Anterior cingulate cortex (tissue), 58 donors: ENCODE measurements at places on chromosomes 4 and X.

GRCh38 chr4:109075621-109076020, 226.8 kb downstream of the COL25A1 start:
- DNase-seq = no peak

DNA sequence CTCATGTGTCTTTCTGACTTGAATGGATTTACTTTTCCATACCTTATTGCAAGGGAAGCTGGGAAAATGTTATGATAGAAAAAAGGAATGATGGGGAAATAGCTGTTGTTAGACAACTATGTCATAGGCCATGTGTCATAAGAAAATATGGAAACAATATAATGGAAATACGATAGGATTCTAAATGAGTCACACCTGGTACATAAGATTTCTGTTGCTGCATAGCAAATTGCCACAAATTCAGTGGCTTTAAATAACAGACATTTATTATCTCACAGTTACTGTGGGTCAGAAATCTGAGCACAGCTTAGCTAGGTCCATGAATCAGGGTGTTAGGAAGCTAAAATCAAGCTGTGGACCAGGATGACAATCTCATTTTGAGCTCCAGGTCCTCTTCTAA, 44.6 kb upstream of the ANKRD50 start:
- no peak for DNase-seq

DNA sequence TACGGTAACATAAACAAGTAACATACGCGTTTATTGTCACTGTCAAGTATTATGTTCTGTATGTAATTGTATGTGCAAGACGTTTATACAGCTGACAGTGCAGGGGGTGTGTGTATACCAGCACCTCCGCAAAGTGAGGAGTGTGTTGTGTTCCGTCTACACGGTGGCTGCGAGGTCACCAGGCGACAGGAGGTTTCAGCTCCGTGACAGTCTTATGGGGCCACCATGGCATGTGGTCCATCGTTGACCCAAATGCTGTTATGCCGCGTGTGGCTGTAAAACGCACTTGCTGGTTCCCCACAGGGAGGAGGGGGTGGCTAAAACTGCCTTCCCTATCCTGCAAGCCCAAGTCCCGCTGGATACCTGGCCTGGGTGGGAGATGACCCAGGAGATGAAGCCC, 25.0 kb downstream of the NSG1 start:
- DNase-seq = no peak

DNA sequence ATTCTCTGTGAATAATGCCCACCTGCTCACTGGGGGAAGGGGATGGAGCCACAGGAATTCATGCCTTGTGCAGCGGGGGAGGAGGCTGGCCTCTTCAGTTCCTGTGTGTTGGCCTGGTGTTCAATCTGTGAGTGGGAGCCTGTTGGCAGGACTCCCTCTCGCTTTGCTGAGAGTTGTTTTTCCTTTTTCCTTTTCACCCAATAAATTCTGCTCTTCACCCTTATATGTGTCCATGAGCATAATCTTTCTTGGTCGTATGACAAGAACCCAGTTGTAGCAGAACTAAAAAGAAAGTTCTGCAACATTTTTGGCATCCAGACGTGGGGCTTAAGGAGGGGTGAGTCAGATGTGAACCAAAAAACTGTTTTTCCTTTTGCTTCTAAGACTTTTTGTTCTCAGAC, 235.2 kb upstream of the HDX start:
- no peak for DNase-seq

- DNase-seq = no peak
These were observed 2.7 kb downstream of the SHOX start for GRCh38 chrX:633043-633984.

GRCh38 chr4:25367004-25367621, 9.9 kb upstream of the ANAPC4 start:
- no peak for DNase-seq

DNA sequence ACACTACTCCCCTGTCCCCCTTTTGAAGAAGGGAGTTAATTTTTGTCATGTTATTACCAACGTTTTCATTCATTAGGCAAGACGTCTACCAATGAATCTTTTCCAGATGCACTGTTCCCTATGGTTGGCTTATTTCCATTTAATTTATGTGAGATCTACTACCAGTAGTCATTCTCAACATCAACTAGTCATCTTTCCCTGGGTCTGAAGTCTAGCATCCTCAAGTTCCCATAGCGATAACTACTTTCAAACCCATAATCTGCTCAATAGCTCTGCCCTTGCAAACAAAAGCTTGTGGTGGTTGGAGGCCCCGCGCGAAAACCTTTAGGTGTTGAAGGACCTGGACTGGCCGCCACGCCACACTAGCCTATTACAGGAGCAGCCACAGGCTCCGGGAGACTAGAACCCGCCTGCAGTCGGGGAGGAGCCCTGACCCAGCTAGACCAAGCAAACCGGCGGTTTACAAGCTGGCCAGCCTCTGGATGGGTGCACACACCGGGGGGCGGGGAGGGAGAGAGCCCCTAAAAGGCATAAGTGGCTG, 746 bp downstream of the PPAT start:
- DNase-seq = peak; percentile 35

DNA sequence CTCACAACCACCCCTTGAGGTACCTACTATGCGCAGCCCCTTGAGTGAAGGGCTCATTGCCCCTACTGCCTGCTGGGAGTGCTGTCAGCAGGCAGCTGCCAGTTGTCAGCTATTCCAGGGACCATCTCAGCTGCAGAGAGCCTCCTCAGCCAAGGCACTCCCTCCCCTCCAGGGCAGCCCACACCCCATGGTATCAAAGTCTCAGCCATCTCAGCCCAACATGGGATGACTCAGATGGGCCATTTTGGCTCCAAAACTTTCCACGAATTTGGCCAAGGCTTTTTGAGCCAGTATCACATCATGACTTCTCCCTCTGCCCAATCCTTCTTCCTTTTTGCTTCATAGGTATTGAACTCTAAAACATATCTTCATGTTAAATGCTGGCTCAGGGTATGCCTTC, 61.4 kb upstream of the MAP3K15 start:
- no peak for DNase-seq

GRCh38 chrX:120794525-120794975, 81.1 kb downstream of the CT47B1 start:
- no peak for DNase-seq

DNA sequence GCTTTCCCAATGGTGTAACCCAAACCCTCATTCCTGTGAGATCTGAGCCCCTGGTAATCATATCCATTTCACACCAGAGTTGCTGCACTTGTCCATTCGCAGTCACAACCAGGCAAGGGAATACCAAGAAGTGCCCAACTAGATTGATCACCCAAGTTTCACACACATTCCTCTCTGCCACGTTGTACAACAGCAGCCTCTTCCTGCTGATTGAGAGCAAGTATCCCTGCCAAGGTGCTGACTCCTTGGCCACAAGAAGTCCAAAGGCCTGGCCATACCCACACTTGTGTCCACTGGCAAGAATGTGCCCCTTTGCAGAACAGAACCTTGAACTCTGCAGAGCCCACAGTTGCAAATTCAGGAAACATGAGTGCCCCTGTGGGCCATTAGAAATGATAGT, 6.5 kb upstream of the ACOT9 start:
- no peak for DNase-seq

GRCh38 chr4:82551734-82552133, 10.1 kb downstream of the TMEM150C start:
- no peak for DNase-seq

- no peak for DNase-seq
These were observed 220.7 kb downstream of the HEPH start for GRCh38 chrX:66384722-66385121.

GRCh38 chrX:110180176-110180927, 137.5 kb downstream of the AMMECR1 start:
- no peak for DNase-seq

DNA sequence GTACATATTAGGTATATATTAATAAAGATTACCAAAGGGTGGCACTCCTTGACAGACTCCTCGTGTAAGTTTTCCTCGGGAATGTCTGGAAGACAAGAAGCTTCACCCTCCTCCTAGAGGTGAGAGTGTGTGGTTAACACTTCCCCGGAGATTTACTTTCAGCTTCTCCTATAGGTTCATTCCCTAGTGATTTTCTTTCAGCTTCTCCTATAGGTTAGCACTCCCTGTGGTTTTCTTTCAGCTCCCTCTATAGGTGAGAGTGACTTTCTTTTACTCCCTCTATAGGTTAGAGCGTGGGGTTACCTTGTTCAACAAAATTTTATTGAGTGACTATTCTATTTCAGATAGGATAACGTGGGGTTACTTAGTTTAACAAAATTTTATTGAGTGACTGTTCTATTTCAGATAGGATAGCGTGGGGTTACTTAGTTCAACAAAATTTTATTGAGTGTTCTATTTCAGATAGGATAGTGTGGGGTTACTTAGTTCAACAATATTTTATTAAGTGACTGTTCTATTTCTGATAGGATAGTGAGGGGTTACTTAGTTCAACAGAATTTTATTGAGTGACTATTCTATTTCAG, 106.0 kb upstream of the PLAC1 start:
- no peak for DNase-seq

DNA sequence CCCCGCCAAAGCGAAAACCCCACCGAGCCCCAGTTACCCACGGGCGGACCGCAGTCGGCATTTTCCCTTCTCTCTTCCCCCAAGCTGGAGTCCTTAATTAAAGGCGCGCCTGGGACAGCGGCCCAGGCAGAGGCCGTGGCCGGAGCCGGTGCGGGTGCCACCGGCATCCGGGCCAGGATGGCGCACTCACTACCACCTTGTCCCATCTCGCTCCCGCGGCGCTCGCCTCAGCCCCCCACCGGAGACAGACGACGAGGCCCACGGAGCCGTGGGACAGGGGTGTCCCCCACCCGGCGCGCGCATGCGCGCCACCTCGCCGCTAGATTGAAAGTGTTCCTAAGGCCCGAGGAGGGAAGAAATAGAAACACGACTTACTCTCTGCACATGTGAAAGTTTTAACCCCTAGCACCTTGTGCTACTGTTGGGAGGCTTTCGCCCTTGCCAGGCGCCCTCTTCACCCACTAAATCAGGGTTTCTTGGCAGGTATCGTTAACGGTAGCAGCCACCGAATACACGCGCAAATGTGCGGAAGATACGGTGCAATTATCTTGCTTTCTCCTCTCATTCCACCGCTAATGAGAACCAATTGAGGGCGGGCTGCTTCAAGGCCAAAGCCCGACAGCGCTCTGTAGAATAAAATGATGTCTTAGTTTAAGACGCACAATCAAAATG, 64.3 kb upstream of the CCDC160 start:
- peak; percentile 11 for DNase-seq

- no peak for DNase-seq
These were observed 60.4 kb downstream of the SUPT20HL2 start for GRCh38 chrX:24253469-24253868.

DNA sequence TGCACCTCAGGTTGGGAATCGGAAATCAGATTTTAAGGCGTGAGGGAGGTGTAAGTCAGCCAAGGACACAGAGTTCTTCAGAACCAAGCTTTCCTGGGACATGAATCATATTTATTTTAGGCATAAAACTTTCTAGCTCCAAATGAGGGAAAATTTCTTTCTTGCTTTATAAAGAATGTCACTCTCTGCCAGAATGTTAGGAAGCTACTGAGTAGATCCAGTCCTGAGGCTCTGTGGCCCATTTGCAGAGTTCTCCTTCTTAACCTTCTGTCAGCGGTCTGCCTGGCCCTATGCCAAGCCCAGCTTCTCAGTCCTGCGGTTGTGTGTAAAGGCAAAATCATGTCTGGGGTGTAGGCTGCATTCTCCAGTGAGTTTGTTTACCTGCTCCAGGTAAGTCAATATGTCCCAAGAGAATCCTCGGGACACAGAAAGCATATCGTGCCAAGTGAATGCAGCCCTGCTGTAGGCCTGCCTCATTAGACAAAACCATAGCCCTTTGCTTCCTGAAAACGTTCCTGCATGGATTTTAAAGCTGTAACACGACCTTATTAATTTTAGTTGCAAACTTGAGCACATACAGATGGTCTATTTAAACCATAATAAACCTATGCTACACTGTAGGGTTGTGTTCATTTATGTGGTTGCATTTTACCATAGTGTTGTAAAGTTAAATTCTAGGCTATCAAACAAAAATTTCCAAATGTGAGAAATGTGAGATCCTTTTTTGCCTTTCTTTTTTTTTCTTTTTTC, 29.2 kb upstream of the CCNI start:
- no peak for DNase-seq

DNA sequence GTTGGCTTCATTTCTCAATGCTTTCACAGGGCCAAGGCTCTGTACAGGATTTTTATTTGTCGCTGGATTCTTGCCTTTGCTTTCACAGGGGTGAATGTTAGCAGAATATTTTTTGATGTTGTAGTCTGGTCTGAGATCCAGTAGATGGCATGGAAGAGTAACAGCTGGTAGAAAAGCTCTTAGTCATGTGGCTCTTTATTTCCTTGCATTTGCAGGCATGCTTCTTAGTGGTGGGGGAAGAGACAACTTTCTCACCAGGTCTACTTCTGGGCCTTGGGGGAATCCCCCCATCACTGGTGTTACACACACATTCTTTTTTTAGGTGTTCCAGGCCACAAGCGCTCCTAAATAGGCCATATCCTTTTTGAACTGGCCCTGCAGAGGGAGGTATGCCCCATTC, 58.2 kb upstream of the DKK2 start:
- no peak for DNase-seq

GRCh38 chr4:189293459-189293858, 647.2 kb upstream of the FRG1 start:
- no peak for DNase-seq

DNA sequence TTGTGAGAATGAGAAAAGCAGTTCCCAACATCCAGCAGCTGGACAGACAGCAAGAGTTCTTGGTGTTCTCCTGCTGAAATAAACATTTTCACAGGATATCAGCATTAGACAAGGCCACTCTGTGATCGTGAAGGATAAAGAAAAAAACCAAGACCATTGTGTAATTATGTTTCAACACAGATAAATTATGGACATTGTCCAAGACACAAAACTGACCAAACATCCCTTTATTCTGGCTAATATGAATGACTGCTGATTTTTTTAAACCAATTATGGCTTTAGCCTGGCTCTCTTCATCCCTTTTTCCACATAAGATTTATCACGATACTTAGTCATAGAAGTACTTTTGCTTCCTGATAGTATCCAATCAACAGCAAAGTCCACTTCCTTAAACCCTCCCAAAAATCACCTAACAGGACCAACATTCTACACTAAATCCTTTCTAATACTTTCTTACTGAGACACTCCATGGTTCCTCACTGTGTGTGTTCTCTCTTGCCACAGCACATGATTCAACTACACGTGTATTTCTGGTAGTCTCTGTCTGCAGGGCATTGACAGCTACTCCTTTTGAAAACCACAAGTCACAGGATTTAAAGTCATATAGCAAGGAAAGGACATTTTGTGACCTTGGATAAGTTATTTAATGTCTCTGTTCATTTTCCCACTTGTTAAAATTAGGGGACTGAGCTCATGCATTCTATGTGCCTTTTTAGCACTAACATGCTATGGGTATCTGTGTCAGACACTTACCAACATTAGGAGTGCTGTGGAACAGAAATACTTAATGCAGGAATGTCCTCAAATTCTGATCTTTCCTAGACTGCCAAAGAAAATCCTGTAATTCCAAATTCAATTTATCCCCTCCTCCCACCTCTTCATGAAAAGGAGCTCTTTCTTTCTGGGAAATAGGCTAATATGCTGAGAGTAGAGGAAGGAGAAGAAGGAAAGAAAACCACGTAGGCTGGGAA, 137.2 kb upstream of the PGRMC2 start:
- no peak for DNase-seq
